ENCODE measurements at places on chromosomes 4 and X.
A peak's percentile ranks its signal among the peaks of the same experiment; 100 is the strongest.

DNA sequence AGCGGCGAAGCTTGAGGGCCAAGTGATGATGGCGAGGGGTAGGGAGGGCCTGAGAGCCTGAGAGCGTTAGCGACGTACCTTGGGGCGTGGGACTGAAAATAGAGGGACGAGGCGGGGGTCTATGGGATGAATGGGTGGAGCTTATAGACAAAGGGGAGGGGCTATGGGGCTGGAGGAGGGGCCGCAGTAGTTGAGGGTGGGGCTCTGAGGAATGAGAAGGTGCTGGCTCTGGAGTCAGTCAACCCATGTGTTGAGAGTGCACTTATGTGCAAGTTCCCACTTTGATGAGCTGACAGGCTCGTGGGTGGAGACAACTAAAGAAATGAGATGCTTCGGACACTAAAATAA is 488 bp downstream of the TBC1D25 start:
- DNase-seq: peak; percentile 69

- peak; percentile 48 for DNase-seq
These were observed 132.8 kb upstream of the FUNDC1 start for GRCh38 chrX:44675362-44676024.

GRCh38 chrX:44401151-44401550 is 57.7 kb upstream of the EFHC2 start:
- peak; percentile 1 for DNase-seq

DNA sequence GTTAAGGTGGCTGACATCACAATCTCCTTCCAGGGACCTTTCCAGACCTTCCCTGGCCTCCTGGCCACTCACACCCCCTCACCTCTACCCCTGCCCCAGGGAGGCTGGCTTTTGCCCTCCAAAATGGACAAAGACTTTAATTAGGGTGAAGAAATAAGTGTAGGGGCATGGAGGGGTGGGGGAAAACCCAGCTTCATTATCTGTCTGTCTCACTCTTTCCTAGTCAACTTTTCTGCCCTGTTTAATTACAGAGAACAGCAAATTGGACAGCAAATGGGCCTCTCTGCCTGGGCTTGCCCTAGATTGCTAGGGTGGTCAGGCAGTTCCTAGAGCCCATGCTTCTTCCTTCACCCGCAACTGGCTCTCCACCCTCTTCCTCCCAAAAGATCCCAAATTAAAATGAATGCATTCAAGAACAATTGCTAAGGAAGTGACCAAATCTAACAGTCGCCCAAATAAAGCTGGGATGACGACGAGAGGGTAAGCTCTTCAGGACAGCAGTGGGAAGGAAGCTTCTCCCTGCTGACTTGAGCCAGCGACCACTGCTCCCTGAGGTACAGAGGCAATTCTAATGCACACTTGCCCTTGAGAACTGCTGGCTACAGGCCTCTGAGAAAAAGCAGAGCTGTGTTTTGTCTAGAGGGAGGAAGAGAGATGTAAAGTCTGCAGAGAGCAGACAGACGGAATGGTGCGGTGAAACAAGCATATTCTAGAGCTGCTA is 12.4 kb downstream of the RAI2 start:
- DNase-seq: no peak

DNA sequence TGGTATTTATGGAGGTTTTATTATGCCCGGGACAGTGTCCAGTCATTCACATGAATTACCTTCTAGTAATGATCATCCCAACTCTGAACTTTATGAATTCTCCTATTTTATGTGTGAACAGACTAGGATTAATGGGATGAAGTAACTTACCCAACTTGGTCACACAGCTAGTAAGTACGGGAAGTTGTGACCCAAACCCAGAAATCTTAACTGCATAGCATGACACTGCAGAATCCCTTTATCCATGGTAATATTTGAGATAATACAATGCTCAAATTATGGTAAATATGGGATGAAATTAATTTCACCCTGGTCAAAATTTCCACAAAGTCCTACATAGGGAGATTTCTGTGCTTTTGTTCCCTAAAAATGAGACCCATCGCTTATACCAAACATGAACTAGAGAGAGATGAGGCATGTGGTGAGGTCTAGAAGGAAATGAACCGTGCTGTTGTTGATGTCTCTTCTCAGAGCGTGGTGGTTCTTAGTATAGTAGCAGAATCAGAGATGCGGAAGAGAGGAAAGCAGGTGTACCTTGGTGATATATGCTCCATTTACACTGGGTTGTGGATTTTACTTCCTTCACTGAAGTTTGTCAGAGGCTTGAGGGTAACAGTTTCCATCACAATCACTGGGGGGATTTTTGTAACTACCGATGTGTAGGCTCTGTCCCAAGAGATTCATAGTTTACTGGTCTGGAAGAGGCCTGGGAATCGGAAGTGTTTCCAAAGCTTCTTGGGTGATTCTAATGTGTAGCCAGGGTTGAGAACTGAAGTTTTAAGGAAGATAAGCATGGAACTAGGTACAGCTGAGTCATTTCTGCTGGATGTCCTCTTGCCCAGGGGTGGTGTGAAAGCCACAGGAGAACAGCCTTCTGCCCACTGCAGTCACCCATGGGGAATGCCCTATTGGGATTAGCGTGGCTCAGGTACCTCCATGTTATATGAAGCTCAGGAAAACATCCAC is 30.2 kb upstream of the FAM9C start:
- no peak for DNase-seq

DNA sequence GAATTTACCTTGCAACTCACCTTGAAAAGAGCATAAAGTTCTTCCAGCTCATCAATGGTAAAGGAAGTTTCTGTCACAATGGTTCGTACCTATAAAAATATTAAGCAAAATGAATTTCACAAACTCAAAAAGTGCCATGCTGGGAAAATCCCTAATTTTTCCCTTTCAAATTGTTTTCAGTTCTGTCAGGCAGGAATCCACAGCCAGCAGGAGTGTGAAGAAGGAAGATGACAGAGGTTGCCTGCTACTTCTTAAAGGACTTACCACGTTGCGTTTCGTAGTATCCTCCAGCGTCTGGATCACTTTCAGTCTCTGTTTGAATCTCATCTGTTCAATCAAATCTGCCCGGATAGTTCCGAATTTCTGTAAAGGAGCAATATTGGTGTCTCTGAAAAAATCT is 70.3 kb upstream of the UCP1 start:
- DNase-seq: no peak

DNA sequence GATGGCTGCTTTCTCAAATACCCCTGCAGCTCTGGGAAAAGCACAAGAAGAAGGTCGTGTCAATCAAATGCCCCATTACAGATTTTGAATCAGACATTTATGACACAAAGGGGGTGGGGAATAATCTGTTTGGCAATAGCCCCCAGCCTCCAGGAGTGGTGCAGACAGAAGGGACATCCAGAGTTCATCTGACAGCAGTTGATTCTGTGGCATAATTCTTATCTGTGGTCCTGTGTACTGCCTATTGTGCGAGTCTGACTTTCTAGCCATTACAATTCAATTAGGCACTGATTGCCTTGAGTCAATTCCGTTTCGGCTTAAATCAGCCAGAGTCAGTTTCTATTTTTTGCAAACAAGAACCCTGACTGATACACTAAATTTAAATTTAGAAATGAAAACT is 28.6 kb upstream of the DCLK2 start:
- no peak for DNase-seq

GRCh38 chrX:42102586-42103282 is 179.4 kb upstream of the CASK start:
- DNase-seq: no peak

DNA sequence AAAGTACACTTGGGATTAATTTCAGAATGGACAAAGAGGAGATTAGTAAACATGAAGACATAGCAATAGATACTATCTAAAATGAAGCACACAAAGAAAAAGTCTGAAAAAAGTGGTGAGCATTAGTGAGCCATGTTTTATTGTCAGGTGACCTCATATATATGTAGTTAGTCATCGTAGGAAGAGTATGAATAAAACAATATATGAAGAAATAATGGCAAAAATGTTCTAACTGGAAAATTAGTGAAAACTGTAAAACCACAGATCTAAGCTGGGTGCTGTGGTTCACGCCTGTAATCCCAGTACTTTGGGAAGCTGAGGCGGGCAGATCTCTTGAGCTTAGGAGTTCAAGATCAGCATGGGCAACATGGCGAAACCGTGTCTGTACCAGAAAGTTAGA is 67.9 kb downstream of the RBPJ start:
- no peak for DNase-seq

- DNase-seq: no peak
These were observed 142.5 kb downstream of the CHIC2 start for GRCh38 chr4:53921856-53922255.

- no peak for DNase-seq
These were observed 165.0 kb downstream of the FHIP1A start for GRCh38 chr4:151573945-151574344.

DNA sequence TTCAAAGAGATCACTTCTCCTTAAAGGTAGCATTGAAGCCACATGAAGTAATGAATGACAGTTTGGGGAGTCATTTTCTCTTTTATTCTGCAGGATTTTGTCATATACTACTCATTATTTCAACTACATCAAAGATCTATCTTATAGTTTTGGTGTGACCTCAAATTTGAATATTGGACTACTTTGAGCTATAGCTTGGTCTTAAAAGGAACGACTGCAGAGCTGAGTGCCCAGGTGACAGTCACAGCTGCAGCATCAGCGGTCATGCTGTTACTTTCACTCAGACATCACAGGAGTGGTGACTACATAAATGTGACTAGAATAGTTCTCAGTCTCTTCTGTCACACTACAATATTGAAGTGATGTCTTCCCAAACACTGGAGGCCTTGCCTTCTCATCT is 10.7 kb upstream of the SPCS3 start:
- no peak for DNase-seq
